NCI-H187 treated with DMSO at 0.1 percent for 48 hours (cell line): ENCODE measurements at places on chromosomes 2 and 18.
A peak's percentile ranks its signal among the peaks of the same experiment; 100 is the strongest.

- DNase-seq: no peak
Measured at GRCh38 chr18:77772177-77772576, 522.5 kb downstream of the GALR1 start.

DNA sequence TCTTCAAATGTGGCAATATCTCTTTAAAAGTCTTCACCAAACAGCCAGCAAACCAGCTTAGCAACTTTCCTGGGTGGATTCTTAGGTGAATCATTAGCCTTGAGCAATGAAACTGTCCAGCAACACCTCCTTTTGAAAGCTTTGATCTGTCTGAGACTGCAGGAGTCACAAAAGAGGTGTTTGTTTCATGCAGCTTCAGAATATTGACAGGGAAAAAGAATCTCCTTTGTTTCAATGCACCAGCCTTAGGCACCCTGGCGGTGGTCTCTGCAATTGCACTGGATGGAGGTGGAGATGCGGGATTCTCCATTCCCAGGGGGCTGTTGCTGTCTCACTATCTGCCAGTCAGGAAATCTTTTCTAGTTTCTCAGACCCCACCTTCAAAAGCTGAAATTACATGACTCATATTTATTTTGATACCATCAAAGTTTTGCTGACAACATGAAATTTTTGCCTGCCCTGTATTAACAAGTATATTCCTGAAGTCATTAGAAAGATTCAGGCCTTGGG lies 76.0 kb upstream of the DSG1 start:
- DNase-seq: no peak

- DNase-seq: no peak
Measured at GRCh38 chr2:109213646-109214433, 84.8 kb downstream of the SH3RF3 start.

DNA sequence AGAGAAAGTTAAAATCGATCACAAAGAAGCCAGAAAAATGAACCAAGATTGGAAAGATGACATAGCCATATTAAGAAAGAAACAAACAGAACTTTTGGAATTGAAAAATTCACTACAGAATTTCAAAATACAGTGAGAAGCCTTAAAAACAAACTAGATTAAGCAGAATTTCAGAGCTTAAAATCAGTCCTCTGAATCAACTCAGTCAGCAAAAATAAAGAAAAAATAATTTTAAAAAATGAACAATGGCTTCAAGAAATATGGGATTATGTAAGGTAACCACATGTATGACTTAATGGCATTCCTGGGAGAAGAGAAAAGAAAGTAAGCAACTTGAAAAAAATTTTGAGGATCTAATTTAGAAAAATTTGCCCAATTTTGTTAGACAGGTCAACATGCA lies 696.2 kb downstream of the TSN start:
- no peak for DNase-seq

- DNase-seq: no peak
Measured at GRCh38 chr18:55713707-55714106, 125.7 kb upstream of the TCF4 start.

GRCh38 chr18:62091487-62092120 lies 95.3 kb downstream of the PIGN start:
- DNase-seq: no peak

- DNase-seq: no peak
Measured at GRCh38 chr2:48440103-48440390, 89.9 kb upstream of the STON1 start.

DNA sequence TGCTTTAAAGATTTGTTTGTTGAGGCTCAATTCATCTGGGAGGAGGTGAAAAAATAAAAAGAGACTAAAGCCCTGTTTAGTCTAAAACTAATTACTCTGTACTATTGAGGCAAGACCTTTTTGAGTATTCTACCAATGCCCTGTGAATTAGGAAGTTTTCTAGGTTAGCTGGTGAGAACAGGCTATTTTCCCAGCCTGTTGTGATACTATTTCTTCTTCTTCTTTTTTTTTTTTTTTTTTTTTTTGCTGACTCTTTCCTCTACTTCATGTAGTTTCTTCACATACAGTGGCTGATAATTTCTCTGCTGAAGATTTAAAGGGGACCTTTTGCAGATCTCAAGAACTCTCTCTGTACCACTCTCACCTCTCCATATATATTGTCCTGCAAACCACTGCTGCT lies 8.8 kb upstream of the TMEM87B start:
- no peak for DNase-seq

GRCh38 chr2:216298719-216299495 lies 73.4 kb downstream of the MARCHF4 start:
- no peak for DNase-seq

DNA sequence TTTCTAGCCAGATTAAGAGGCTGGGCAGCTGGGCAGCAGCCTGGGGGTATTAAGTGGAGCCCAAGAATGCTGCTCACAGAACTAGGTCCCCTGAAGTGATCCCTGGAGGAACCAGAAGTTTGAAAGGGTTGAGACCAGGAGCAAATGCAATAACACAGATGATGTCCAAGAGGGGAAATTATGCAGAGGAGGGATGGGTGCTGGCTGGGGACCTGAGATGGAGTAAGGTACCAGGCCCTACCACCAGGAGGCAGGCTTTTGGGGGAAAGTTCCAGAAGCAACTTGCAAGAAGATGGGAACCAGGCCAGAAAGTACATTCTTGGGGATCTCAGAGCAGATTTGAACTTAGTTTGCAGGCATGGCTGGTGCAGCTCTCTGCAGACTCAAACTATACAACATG lies 175.1 kb downstream of the NCK2 start:
- DNase-seq: no peak

GRCh38 chr2:170369894-170370293 lies 191.9 kb downstream of the MYO3B start:
- DNase-seq: no peak

DNA sequence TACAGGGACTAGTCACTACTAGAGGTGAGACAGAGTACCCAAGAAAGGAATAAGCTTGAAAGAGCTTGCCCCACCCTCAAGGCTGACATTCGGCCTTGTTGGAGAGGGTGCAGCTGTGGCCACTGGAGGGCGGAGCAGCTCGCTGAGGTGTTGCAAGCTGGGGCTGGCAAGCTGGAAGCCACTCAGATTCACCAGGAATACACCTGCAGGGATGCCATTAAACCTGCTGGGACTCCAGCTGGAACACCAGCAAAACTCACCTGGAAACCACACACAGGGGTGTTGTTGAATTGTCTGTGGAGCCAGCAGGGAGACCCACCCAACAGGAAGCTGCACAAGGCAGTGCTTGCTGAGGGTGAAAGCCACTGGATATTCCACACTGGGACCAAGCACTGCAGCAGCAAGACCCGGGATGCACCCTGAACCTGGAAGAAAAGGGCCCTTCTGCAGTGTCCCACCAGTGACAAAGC lies 26.1 kb downstream of the KCTD18 start:
- DNase-seq: peak; percentile 17

- no peak for DNase-seq
Measured at GRCh38 chr2:19796035-19796695, 105.6 kb downstream of the TTC32 start.

DNA sequence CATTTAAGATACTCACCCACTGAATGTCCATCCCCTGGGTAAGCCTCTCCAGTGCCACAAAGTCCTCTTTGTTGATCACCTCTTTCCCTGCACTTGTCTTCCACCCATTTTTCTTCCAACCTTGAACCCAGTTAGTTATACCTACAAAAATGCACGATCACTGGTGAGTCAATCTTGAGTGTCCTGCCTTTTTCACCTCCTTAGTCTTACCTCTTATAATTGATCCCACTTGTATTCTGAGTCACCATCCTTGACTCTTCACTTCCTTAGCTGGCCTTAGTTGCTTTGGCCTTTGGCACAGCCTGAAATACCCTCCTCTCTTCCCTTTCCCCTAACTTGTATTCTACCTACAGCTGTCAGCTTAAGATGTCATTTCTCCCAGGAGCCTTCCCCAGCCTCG lies 10.2 kb downstream of the RNASEH1 start:
- DNase-seq: no peak
